ENCODE measurements at places on chromosomes 5 and 9.

GRCh38 chr9:14437354-14438231, 123.7 kb upstream of the NFIB start:
- peak; percentile 58 for DNase-seq

- DNase-seq: no peak
Observed at GRCh38 chr5:168327994-168328393, 36.5 kb downstream of the WWC1 start.

DNA sequence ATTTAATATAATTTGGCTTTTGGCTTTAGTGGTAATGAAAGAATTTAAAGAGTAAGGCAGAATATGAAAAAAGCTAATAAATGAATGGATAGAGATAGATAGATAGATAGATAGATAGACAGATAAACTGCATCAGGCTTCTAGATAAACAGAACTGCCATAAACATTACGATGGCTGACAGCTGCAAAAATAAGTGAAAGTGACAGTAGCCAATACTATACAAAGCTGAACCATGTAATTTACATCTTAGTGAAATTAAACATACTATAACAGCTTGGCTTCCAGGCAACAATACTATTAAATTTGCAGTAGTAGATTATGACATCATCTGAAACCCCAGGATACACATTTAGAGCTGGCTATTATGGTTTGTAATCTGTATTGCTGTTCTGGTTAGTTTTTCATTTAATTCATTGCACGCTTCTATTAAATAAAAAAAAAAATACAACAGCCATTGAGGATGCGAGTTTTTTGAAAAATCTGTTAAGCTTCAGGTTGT, 1354.8 kb downstream of the PTPRD start:
- no peak for DNase-seq

- no peak for DNase-seq
Observed at GRCh38 chr5:135108569-135108968, 74.5 kb upstream of the PITX1 start.

DNA sequence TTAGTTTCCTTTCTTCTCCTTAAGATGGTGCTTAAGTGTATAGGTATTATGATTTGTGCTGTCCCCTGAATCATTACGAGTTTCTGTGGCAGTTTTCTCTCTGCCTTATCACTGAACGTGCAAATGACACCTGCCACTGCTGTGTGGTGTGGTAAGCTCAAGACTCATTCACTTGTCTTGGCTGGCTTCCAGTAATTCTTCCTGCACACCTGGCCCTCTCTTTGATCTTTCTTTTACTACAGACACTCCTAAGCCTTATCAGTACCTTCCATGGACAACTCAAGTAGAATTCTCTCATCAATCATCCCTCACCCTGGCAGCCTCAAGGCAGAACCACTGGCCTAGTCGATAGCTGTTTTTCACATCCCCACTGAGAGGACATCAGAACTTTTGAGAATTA, 82.6 kb upstream of the ADAMTS19 start:
- DNase-seq: no peak

- DNase-seq: peak; percentile 38
Observed at GRCh38 chr9:6944093-6944551, 186.3 kb downstream of the KDM4C start.

DNA sequence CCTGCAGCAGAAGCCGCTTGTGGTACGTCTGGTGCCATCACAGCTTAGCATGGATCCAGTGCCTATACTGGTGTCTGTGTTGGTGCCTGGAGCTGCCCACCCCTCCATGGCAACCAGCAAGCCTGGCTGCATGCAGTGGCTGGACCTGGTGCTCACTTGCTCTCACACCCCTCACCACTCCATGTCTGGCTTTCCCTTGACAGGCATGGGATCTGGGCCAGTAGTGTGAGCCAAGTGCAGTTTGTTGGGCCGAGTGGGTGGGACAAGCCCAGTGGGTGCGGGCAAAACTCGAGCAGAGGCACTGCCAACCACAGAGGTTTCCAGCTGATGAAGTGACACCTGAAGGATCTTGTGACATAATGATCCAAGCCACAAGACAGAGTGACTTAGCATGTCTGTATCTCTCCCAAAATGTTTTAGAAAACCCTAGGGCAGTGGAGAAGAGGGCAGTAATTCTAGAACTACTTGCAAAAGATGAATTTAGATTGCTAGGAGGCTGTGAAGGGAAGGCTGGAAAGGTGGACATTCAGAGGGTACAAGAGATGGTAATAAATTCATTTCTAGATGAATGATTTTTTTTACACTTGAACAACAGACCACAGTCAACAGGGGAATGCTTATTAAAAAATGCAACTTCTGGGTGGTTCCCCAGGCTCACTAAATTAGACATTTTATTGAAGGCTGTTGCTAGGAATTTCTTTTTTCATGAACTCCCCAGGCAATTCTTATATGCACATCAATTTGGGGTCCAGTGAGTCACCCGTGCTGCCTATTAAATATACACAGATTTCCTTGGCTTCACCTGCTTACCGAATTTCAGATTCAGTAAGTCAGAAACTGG, 660.3 kb downstream of the TLR4 start:
- no peak for DNase-seq

DNA sequence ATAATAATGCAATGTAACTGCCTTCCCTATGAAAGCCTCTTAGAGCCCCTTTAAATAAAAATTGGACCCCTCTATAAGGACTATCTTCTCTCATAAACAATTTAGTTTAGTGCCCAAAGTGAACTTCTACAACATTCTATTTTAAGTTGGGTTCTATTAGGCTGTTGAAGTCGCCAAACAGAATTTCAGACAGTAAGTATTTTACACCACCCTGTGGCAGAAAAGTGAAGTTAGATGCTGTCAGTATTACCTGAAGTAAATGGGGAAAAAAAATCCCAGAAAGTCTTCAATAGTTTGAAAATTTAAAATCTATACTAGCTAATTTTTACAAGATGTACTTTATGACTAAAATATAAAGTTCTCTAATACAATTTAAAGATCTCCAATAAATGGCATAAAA, 29.5 kb downstream of the CAAP1 start:
- DNase-seq: peak; percentile 22

GRCh38 chr5:66425842-66426241, 170.4 kb upstream of the MAST4 start:
- no peak for DNase-seq

GRCh38 chr5:171129308-171129707, 179.7 kb upstream of the TLX3 start:
- no peak for DNase-seq

- no peak for DNase-seq
Observed at GRCh38 chr9:8864545-8864896, 1064.9 kb upstream of the DMAC1 start.

GRCh38 chr5:172540099-172540870, 86.0 kb upstream of the SH3PXD2B start:
- DNase-seq: peak; percentile 11

DNA sequence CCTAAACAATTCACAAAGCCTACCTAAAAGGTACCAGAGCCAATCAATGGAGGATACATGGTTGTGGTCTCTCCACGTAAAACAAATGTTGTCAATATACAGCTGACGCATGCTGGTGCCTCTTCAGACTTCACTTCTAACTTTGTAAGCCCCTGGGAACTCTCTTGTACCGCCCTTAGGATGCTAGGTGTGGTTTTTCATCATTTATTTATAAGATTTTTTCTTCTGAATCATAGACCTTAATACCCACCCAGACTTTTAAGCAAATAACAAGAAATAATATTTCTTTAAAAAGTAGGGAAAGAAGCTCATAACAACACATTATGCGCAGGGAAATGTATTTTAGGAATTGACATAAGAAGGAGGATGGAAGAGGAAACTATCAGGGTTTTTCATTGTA, 33.0 kb downstream of the SSBP2 start:
- DNase-seq: no peak
